NCI-H1694 treated with DMSO at 0.1 percent for 48 hours (cell line): ENCODE measurements at places on chromosomes 6 and 20.

GRCh38 chr6:8219352-8219943 is 117.1 kb upstream of the EEF1E1 start:
- DNase-seq, result peak; percentile 37

GRCh38 chr6:85670573-85670972 is 27.9 kb upstream of the SYNCRIP start:
- DNase-seq, result no peak

DNA sequence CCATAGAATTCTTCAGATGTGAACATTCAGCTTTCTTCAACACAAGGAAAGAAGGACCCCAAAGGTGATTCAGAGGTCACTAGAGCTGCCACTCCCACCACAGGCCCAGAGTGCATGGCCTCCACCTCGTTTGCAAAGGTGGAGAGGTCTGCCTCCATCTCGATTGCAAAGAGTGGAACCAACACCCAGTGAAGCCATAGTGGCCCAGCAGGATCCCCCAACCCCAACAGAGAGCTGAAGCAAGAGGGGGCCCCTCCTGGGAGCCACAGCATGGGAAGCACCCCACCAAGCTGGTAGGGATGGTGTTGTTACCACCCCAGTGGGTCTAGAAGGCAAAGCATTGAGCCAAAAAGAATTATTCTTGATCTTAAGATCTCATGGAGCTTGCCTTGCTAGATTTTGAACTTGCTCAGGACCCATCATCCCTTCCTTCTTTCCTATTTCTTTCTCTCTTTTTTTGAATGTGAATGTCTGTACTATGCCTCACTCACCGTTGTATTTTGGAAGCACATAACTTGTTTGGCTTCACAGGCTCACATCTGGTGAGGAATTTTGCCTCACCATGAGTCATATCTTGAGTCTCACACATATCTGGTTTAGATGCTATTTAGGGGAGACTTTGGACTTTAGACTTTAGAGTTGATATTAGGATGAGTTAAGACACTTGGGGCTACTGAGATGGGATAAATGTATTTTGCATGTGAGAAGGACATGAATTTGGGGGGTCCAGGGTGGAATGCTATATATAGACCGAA is 119.2 kb downstream of the ANKRD60 start:
- no peak for DNase-seq

DNA sequence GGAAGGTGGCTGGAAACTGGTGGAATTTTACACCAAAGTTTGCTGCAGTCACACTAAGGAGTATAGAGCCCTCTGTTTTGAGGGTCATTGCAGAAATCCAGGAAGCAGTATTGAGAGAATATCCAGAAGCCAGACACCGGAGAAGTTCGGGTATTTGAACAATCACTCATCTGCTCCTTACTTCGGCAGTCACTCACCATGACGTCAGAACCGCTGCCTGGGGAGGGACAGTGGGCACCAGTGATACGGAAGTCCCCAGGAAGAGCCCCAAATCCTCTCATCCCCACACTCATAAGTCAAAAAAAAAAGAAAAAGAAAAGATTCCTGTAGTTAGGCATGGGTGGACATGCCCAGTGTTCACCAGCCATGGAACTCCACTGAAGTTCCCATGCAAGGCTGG is 4.0 kb downstream of the LY6G5C start:
- DNase-seq, result no peak

GRCh38 chr6:88008831-88009231 is 38.8 kb upstream of the SPACA1 start:
- DNase-seq, result no peak

GRCh38 chr20:21632735-21633053 is 72.8 kb upstream of the PAX1 start:
- no peak for DNase-seq

GRCh38 chr6:118353564-118353963 is 194.5 kb upstream of the PLN start:
- no peak for DNase-seq
